ENCODE measurements at places on chromosomes 16 and 17. TPM values are rescaled to one million over a fixed set of nuclear protein-coding genes. Genes with fewer than 3 reads are reported as not detected.

Gene ABCA9
- 2.2 TPM for polyA plus RNA-seq

Gene PLA2G10
- 0.26 TPM for polyA plus RNA-seq

Gene KCNJ16
- 148 TPM for polyA plus RNA-seq

Gene SBK1
- polyA plus RNA-seq: 21.1 TPM

DNA sequence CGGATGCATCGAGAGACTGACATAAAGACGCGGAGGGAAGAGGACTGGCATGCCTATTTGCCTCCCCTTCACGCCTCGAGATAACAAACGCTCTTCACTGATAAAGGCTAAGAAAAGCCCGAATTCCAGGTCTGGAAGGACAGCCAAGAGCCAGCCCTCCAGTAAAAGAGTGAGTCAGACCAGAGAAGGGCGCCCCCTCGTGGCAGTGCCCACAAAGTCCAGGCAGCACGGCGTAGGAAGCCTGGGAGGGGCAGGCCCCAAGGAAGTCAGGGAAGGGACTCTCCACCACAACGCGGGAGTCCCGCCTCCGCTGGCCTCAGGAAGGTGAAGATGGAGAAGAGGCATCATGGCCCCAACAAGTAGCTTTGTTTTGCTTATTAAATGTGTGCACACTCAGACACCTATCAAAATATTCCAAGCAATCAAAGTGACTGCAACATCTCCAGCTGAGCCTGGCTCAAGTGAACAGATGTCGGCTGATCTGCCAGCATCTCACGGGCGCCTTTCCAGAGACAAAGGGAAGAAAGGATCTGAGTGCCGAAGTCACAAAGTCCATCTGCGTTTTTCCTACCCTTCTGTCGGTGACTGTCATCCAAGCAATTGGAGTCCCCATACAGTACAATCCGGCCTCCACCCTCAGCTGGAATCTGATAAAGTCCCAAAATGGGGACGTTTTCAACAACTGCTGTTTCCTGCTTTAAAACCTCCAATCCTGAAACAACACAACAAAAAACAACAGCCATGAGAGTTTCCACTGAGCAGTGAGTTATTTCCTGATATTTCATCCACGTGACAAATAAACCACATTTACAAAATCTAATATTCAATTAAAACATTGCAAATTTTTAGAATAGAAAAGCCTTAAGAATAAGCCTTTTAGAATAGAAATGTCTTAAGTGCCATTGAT is 20.4 kb upstream of the SLC38A8 start:
- peak; percentile 50 for DNase-seq

DNA sequence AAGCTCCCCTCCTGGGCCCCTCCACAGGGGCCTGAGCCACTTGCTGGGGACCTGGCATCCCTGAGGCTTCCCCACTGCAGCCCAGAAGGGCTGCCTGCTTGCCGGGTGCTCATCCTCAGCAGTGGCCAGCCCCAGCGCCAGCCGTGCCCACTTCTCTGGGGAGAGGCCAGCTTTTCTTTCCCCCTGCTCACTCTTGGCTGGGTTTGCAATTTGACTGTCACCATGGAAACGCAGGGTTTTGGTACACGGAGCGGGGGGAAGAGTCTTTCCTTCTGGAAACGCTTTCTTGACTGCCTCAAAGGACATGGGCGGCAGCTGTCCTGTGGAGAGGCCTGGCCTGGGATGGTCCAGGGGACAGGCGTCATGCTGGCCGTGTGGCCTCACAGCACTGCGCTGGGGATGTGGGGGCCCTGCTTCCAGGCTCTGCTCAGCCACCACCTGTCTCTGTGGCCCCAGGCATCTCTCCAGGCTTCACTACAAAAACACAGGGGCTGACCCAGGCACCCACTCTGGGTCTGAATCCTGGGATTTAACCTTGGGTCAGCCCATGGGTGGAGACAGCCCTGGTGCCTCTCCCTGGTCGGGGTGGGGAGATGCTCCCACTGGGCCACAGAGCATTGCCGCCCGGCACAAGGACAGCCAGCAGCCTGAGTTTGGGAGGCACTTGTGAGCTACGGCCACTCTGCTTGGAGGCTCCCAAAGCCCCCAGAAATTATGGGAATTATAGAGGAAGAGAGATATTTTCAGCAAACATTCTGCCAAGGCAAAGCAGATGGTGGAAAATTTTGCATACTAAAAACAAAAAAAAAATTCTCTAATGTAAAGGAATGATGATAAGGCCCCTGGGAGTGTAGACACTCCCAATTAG is 45.9 kb upstream of the DOC2B start:
- DNase-seq: no peak

DNA sequence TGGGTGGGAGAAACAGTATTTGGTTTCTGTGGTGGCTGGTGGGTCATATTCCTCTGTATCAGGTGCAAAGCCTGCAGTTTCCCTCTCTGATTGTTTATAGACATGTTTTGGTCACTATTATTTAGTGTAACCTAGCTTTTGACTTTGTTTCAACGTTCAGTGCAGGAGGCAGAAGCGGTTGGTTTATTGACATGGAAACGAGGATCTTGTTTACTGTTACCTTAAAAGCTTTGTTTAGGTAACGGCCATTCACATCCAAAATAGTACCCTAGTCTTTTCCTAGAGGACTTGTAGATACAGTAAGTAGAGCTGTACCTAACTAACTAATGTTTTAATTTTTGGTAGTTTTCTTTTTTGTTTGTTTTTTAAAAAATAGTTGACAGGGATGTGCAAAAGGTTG is 3.5 kb downstream of the MSI2 start:
- DNase-seq: no peak

DNA sequence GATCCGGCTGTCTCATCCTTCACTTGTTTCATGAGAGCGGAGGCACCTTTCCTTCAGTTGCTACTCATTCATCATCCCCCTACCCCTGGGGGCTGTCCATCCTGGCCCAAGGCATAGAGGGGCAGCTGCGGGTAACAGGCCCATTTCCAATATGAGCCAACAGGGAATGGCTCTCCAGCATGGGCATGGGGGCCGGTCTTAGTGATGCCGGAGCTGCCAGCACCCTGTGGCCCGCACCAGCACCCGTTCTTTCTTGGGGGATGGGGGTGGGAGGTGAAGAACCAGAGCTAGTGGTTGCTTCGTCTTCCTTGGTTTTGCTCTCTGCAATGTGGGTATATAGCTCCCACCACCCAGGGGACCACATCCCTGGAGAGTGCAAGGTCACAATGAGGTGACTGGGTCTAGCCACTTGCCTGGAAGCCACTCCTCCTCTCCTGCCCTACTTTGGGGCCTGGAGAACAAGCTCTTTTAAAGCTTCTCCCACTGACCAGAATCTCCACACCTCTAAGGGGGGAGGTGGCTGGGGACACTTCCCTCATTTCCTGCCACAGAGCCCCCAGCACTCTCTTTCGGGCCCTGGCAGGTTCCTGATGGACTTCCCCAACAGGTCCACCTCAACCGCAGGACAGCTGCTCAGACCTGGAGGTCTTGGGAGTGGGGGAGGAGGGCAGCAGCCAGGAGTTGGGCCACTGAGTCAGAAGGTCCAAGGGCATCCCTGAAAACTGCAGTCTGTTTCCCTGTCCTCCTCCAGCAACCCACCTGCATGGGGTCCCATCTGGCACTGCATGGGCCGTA is 11.9 kb upstream of the TBX2 start:
- no peak for DNase-seq

DNA sequence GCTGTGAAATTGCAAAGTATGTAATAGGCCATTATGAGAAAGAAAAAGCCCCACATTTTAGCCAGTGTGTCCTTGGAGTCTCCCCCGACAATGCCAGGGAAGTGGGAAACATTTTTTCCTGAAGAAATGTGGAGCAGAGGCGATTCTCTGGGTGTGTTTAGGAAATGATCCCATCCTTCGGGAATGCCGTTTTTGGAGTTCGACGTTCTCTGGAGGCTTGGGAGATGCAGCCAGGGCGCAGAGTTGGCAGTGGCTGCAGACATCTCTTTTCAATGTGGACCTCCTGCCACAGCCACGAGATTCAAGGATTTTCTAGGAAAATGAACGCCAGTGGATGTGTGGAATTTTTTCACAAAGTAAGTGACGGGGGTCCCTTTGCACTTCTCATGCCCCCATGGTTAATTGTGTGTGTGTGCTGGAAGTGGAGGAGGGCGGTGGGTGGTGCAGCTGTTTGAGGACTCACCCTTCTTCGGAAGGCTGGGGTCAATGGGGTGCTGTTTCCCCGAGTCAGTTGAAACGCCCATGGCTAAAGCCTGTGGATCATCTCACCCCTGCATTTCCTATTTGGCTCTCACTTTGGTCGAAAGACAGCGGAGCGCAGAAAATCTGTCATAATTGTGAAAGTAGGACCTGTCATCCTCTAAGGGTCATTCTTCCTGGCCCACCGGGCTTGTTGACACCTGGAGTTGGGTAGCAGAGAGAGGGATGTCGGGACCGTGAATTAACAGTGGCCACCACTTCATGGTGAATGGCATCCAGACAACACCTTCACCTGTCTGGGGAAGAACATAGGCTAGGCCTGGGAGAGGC is 73.2 kb downstream of the CMIP start:
- no peak for DNase-seq

GRCh38 chr17:74814453-74814852 is 38.3 kb upstream of the NAT9 start:
- no peak for DNase-seq

- DNase-seq: no peak
These were observed 53.1 kb upstream of the ATP2A3 start for GRCh38 chr17:4017377-4017776.

- DNase-seq: no peak
These were observed 781.6 kb upstream of the SOX9 start for GRCh38 chr17:71339206-71339605.

GRCh38 chr16:53962041-53962440 is 258.1 kb downstream of the FTO start:
- DNase-seq: no peak

GRCh38 chr17:27608328-27609230 is 22.4 kb upstream of the LGALS9 start:
- no peak for DNase-seq

DNA sequence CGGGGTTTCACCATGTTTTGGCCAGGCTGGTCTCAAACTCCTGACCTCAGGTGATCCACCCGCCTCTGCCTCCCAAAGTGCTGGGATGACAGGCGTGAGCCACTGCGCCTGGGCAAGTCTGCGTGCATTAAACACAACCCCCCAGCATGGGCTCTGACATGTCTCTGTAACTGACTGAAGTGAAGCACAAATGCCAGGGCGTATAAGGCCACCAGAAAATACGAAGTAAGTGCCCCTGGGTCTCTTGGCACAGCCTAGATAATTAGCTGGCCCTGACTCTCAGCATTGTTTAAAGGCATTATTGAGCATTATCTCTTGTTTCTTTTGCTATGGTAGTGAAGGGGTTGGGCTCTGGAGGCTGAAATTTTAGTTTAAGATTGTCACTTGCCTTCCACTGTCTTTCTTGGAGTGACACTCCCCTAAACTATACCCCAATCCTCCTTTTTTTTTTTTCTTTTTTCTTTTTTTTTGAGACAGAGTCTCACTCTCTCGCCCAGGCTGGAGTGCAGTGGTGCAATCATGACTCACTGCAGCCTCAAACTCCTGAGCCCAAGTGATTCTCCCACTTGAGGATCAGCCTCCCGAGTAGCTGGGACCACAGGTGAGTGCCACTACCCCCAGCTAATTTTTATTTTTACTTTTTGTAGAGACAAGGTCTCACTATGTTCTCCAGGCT is 8.2 kb upstream of the SEC14L1 start:
- no peak for DNase-seq

DNA sequence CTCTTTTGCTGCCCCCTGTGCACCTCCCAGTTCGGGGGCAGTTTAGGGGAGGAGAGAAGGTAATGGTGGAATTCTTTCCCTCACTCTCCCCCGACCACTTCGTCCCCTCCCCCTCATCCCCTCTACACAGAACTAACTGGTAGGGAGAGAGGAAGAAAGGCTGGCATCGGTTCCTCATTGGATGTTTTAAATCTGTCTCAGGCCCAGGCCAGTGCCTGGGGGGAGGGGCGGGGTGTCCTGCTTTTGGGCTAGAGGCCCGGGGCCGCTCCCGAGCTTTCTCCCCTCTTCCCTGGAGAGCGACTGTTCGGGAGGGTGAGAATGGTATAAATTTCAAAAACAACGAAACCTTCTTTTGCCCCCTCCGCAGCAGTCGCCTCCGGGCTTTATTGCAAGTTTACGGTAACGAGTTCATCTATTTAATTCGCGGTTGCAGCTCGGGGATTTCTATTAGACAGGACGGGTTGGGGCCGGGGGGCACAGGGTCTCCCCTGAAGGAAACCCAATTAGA is at the start of gene PRAC2:
TSS of gene PRAC2 (plus strand) at position 271 of the 508 bp plus-strand sequence. CDS start 1,226 bp downstream, outside the sequence.
- DNase-seq: no peak

- DNase-seq: no peak
These were observed 5.4 kb downstream of the NAT9 start for GRCh38 chr17:74770498-74771318.

GRCh38 chr17:48726114-48726915 is 2.2 kb downstream of the HOXB13 start:
- no peak for DNase-seq
